ENCODE measurements at places on chromosomes 16 and 17.
A peak's percentile ranks its signal among the peaks of the same experiment; 100 is the strongest.

GRCh38 chr16:17196526-17196925 is 274.2 kb downstream of the XYLT1 start:
- DNase-seq = no peak

DNA sequence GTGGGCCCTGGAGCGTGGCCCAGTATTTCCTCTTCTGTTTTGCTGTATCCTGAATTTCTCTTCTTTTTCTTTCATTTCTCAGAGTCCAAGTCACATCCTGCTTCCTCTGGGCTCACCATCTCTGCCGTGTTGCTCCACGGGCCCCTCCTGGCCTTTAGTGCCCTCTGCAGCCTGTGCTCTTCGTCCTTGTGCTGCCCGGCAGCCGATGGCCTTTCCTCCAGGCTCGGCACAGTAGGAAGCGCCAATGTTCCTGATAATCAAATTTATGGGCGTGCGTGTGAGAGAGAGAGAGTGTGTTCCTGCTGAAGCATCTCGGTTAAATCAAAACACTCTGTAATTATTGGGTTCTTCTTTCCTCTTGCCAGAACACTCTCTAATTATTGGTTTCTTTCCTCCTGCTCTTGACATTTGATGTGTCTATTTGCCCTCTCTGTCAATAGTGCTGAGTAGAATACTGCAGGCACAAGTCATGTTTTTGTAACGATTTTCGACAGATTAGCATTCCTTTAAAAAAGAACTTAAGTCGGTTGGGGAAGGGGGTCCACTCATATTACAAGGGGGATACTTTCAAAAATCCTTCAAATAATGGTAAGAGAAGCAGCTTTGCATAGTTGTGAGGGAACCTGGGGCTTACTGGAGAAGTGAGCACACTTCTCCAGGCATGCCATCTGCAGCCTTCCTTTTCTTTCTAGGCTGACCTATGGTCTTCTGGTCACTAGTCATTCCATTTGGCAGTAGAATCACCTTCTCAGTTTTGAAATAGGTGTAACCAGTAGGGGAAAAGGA is 126.6 kb downstream of the RPTOR start:
- DNase-seq = no peak

GRCh38 chr17:1229349-1229899 is 40.8 kb upstream of the BHLHA9 start:
- peak; percentile 89 for DNase-seq

- DNase-seq = no peak
These were observed 14.8 kb upstream of the NLRC3 start for GRCh38 chr16:3591991-3592390.

DNA sequence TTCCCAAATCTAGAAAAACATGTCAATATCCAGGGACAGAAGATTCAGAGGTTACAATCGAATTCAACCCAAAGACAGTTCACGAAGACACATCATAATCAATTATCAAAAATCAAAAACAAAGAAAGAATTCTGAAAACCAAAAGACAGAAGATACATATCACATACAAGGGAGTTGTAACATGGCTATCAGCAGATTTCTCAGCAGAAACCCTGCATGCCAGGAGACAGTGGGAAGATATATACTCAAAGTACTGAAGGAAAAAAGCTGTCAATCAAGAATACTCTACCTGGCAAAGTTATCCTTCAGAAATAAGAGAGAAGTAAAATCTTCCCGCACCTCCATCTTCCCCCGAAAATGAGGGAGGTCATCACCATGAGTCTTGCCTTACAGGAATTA is 258.6 kb downstream of the CEP112 start:
- DNase-seq = no peak
